ENCODE measurements at places on chromosomes 12 and 14.

- DNase-seq, result no peak
Observed at GRCh38 chr12:74021937-74022336, 515.7 kb upstream of the ATXN7L3B start.

DNA sequence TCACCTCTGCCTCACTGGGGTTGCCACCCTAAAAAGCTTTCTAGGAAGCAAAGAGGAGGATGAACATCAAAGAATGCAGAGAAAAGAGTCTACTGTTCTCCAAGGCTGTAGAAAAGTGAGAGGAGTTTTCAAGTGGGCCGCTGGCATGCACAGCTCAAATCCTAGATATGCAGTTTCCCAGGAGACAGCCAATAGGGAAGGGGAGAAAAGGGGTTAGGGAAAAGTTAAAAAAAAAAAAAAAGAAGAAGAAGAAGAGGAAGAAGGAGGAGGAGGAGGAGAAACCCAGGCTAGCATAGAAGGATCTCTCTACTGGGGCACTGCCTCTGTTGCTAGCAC is 682 bp downstream of the BATF start:
- no peak for DNase-seq

DNA sequence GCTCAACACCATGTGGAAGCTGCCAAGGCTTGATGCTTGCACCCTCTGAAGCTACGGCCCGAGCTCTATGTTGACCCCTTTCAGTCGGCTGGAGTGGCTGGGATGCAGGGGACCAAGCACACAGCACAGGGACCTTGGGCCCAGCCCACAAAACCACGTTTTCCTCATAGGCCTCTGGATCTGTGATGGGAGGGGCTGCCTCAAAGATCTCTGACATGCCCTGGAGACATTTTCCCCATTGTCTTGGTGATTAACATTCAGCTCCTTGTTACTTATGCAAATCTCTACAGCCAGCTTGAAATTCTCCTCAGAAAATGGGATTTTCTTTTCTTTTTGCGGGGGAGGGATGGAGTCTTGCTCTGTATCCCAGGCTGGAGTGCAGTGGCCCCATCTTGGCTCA is 46.3 kb downstream of the MON2 start:
- no peak for DNase-seq

GRCh38 chr12:119808441-119808840 is 68.7 kb downstream of the CIT start:
- DNase-seq, result no peak

- no peak for DNase-seq
Observed at GRCh38 chr14:67646131-67646530, 26.4 kb downstream of the ARG2 start.

Measured in NCI-H1436 treated with DMSO at 0.1 percent for 48 hours (cell line).